ENCODE measurements at places on chromosomes 1 and 21.

DNA sequence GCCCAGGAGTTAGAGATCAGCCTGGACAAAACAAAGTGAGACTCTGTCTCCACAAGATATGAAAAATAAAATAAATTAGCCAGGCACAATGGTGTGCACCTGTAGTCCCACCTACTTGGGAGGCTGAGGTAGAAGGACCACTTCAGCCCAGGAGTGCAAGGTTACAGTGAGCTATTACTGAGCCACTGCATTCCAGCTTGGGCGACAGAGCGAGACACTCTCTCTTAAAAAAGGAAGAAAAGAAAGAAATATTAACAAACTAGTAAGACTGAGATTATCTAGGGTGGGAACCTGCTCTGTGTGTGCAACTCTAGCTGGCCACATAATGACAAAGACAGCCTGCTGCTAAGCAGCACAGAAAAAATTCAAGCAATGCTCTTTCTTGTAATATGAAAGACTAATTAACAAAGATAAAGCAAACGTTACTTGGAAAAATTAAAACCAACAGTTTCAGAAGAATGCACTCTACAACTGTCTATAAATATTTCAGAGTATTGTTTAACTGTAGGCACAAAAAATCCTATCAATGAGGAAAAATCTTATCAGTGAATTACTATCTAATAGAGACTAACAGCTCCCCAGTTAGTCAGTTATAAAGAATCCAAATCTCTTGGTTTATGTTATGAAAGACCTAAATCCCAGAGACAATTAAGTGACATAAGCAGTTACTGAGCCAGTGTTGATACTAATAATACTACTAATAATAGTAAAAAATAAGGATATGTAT, 74.5 kb downstream of the ENAH start:
- DNase-seq: no peak

- no peak for DNase-seq
These were observed 86.0 kb downstream of the PCNX2 start for GRCh38 chr1:233209481-233209880.

- DNase-seq: no peak
These were observed 273.2 kb downstream of the USP25 start for GRCh38 chr21:16002874-16003466.

DNA sequence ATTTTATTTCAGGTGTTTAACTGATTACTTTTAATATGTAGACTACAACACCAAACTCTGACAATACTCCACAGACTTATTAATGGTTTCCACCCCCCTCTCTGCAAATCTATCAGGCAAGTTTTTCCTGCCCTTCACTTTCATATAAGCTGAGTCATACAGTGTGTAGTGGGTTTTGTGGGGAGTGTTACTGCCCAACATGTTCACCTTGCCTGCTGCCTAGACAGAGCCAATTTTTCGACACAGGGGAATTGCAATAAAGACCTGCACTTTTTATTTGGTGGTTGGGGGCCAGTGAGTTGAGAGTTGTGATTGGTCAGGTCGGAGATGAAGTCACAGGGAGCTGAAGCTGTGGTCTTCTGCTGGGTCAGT, 119.7 kb downstream of the PPIAL4G start:
- no peak for DNase-seq

GRCh38 chr1:182806015-182806678, 16.6 kb downstream of the NPL start:
- peak; percentile 90 for DNase-seq

DNA sequence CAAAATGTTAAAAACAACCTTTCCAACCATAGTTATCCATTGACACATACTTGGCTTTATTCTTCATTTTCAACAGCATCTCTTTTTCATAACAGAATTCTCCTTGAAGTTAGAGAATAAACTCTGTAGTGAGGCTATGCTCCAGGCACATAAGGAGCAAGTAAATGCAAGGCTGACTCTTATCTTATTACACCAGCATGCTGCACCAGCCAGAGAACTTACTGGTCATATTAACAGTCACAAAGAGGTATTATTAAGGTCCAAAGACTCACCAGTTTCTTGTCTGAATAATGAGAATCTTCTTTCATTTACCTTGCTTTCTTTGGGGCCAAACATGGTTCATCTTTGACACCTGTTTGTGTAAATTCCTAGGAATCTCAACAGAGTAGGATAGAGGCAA, 71.3 kb upstream of the IVNS1ABP start:
- no peak for DNase-seq

- DNase-seq: no peak
These were observed 64.4 kb downstream of the LHX9 start for GRCh38 chr1:197981561-197981960.

DNA sequence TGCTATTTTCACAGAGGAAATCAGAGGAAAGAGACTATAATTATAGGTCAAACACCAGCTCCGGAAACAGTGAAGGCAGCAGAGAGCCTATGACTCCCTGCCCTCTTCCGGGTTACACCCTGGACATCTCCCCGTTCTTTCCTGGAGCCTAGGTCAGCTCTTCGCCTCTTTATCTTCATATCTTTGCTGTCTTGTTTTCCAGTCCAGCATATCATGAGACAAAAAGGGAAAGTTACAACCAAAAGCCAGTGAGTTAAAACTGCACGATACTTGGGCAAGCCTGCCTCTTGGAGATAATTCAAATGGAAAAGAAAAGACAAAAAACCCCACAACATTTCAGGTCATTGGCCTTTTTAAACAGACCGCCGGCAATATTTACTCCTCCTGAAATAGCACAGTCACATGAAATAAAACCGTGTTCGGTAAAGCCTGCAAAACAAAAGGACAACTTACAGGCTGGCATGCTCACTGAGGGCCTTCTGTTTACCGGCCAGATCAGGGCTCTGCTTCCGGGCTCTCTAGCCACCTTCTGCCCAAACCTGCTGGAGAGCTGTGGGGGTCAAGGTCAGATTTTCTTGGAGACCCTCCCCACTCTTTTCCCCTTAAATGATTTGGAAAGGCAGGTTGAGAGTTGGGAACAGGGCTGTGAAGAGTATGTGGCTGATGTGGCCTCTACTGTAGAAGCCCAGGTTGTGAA, 42.8 kb upstream of the PPP2R5A start:
- DNase-seq: no peak

DNA sequence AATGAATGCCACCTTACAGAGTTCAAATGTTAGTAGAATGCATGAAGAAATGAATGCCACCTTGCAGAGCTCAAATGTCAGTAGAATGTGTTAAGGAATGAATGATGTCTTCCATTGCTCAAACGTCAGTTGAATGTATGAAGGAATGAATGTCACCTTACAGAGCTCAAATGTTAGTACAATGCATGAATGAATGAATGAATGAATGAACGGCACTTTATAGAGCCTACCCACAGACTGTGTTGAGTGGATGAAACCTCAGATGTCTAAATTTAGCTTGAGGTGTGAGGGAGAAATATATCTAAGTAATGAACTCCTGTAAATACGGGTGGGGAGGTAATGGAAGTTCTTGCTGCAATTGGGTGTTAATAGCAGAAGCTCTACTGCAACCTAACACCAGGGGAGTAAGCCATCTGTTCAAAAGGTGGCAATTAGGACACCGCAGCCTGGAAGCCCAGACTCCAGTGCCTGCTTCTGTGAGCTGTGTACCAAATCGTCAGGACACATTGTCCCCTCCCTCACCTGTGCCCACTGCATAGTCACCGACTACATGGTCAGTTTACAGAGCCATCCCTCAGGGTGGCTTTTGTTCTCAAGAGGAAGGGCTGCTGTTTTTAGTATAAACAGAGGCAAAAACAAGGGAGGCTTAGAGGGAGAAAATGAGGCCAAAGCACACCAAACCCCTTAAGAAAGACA, 26.7 kb downstream of the SUSD4 start:
- DNase-seq: peak; percentile 52
